Activated T-helper 17 cell treated with anti-CD3 and anti-CD28 coated beads, Interleukin-2, amount 50 U/mL, for 72 hours (primary cell): ENCODE measurements at places on chromosomes 4 and X. TPM values are rescaled to one million over a fixed set of nuclear protein-coding genes. Genes with fewer than 3 reads are reported as not detected.

Gene EMD
- 87.5 TPM for total RNA-seq

- no peak for ATAC-seq
Measured at GRCh38 chr4:7135389-7135746, 57.0 kb upstream of the SORCS2 start.

DNA sequence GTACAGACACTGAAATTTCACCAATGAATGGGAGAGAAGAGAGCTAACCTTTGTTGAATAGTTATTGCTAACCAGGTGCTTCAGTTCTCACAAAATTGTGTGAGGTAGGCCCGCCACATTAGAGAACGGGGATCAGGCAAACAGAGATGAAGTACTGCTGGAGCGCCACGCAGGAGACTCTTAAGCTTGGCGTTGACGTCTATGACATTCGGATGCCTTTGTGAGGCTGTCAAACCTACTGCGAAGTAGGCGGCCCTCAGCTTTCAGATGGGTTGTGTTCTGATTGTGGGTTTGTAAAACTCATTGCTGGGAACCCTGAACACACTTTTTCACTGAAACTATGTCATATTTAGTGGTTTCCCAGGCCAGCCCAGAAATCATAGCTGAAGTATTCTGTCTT is 173.6 kb downstream of the CBR4 start:
- ATAC-seq: peak; percentile 71

DNA sequence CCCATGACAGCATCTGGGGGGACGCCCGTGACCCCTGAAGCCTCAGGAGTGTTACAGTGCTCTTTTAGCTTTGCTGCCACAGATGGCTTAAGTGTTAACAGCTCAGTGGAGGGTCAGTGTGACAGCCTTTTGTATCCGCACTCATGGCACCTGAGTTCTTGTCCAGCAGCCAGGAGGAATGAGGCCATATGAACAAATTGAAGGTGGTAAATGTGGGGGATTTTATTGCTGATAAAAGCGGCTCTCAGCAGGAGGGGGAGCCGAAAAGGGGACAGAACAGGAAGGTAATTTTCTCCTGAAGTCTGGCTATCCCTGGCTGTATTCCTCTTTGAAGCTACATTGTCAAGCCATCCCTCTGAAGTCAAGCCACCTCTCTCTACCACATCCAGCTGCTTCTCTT is 441.0 kb downstream of the RAPGEF2 start:
- ATAC-seq: no peak

DNA sequence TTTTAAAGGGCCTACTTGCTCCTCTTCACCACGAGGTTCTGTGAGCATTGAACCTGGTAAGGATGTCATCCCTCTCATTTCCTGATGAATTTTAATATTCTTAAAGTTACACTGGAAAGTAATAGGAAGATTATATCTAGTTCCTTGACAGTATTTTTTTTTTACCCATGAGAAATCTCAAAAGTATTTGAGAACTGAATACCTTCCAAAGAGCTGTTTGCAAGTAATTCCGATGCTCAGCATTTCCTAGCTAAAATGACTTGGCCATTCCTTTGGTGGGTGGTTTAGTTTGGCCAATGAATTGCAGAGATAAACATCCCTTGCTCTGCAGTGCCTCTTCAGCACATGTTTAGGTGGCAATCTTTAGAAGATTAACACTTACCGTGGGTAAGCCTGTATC is 110.2 kb upstream of the WDR1 start:
- no peak for ATAC-seq

GRCh38 chrX:134338527-134338926 is 101.5 kb downstream of the CCDC160 start:
- peak; percentile 38 for ATAC-seq

Gene SCRG1
- total RNA-seq: not detected

Gene CT47A1
- not detected for total RNA-seq

Gene STS
- 3.5 TPM for total RNA-seq

DNA sequence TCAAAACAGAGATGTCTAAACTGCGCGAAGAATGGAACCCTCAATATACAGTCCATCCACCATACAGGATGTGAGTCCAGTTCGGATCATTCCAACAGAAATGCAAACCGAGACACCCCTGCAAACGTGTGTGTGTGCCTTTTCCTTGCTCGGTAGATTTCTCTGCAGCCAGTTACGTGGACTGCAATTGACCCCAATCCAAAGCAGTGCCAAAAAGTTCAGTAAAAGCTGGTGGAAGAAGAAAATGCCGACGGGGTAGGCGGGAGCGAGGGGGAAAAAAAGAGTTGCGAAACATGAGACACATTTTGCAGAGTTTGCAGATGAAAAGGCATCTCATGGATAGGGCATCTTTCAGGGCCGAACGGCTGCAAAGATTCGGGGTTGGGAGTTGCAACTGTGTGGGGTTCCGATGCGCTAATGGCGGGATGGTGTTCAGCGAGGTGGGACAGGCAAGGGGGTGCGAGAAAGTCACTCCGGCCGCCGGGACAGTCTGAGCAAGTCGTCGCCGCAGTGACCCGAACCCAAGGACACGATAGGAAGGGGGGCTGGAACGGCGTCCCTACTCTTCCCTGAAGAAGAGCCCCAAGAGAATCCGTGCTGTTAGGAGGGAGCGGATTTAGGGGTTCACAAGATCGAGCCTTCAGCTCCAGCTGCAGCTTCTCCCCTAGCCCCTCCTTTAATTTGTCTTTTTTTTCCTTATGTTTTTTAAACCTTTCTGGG is 3.8 kb downstream of the PHOX2B start:
- ATAC-seq: no peak

DNA sequence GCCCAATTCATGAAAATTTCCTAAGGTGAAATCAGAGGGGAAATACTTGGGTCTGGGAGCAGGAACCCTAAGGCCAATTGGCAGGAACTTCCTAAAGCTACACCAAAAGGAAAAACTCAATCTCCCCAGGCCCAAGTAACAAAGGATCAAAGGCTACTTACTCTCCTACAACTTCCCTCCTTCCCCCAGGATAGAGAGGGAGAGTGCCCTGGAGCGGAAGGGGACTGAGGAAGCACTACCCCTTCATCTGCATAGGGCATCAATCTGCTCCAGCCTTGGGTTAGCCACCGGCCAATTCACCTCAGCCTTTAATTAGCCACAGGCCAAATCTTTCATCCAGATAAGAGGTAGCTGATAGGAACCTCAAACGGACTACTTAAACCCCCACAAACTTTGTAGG is 55.0 kb downstream of the SLC34A2 start:
- ATAC-seq: no peak

- ATAC-seq: no peak
Measured at GRCh38 chr4:162700815-162701361, 465.8 kb downstream of the NAF1 start.

GRCh38 chr4:76570141-76570973 is 135.3 kb downstream of the SHROOM3 start:
- ATAC-seq: no peak

- no peak for ATAC-seq
Measured at GRCh38 chr4:72275381-72275780, 243.6 kb downstream of the NPFFR2 start.

DNA sequence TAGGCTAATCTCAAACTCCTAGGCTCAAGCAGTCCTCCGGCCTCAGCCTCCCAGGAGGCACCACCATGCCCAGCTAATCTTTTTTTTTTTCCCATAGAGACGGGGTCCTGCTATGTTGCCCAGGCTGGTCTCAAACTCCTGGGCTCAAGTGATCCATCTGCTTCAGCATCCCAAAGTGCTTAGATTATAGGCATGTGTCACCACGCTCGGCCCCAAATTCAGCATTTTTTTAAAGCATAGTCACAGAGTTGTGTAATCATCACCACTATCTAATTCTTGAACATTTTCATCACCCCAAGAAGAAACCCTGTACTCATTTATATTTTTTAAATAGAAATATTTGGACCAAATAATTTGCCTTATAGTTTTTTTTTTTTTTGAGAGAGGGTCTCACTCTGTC is 10.3 kb downstream of the CENPI start:
- ATAC-seq: no peak

Gene CXCL13
- total RNA-seq: 0.19 TPM

- no peak for ATAC-seq
Measured at GRCh38 chr4:130901321-130901720, 1805.4 kb downstream of the C4orf33 start.

- ATAC-seq: peak; percentile 51
Measured at GRCh38 chrX:68146054-68146453, 287.2 kb downstream of the OPHN1 start.

GRCh38 chr4:188444500-188444899 is 305.3 kb downstream of the TRIML1 start:
- ATAC-seq: no peak

- ATAC-seq: no peak
Measured at GRCh38 chr4:116512552-116512951, 572.8 kb downstream of the TRAM1L1 start.

DNA sequence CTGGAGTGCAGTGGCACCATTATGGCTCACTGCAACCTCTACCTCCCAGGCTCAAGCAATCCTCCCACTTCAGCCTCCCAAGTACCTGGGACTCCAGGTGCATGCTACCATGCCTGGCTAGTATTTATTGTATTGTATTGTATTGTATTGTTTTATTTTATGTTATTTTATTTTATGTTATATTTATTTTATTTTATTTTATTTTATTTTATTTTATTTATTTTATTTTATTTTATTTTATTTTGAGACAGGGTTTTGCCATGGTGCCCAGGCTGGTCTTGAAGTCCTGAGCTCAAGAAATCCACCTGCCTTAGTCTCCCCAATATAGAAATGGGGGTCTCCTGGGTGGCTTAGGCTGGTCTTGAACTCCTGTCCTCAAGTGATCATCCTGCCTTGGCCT is 42.6 kb downstream of the ELF2 start:
- ATAC-seq: no peak

DNA sequence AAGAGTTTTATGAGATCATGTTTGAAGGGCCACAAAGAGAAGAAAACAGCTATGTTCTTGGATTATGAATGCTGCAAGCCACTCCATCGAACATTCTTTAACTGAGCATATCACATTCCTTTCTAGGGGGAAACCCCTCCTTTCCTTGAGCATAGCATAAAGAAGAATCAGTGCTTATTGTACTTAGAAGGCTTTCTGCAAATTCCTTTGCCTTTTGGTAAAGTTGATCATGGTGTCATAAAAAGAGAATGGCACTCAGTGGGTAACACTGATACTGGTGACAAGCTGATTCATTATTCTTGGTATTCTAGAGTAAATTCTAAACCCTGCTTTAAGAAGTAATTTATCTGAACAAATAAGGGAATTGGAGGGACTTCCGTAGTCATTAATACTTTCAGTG is 88.5 kb upstream of the GPR34 start:
- no peak for ATAC-seq

Gene CT83
- not detected for total RNA-seq

DNA sequence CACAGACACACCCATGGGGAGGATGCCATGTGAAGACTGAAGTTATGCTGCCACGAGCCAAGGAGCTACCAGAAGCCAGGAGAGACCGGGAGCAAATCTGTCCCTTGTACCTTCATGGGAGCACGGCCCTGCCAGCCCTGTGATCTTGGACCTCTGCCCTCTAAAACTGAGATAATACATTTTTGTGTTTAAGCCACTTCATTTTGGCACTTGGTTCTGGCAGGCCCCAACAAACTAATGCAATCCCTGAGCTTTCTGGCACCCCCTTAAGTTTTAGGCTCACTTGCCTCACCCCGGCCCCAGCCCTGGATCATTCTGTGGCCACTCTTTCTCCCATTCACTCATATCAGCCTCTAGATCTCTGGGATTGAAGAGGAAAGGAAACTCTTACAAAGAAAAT is 35.4 kb downstream of the SEL1L3 start:
- ATAC-seq: no peak

Gene RIPPLY1
- total RNA-seq: not detected
